Choroid plexus epithelial cell (primary cell): ENCODE measurements at places on chromosomes 11 and 22.
A peak's percentile ranks its signal among the peaks of the same experiment; 100 is the strongest.

DNA sequence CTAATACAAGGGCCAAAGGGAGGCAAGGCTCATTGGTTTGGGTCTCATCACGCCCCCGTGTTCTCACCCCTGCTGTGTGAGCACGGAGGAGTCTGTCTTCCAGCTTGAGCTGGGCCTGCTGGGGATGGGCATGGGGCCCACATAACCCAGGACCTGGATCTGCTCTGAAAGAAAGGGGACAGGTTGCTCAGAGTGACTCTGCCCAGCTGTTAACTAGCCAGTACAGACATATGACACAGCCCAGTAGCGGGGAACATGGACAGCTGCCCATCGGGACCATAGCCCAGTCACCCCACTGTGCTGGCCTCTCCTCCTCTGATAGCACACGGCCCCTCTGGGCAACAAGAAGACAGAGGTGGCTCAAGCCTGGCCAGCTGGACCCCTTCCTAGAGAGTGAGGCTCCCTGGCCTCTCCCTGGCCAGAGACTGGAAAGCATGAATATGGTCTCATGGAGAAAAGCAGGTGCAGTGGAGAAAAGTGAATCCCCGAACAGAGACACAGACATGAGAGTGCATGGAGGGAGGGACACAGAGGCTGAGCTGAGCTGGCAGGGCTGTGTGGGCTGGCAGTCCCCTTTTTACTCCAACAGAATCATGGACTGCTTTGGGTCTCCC is 973.9 kb downstream of the BRD1 start:
- DNase-seq = no peak

GRCh38 chr22:27474711-27475547 is 326.6 kb downstream of the MN1 start:
- DNase-seq = peak; percentile 97

DNA sequence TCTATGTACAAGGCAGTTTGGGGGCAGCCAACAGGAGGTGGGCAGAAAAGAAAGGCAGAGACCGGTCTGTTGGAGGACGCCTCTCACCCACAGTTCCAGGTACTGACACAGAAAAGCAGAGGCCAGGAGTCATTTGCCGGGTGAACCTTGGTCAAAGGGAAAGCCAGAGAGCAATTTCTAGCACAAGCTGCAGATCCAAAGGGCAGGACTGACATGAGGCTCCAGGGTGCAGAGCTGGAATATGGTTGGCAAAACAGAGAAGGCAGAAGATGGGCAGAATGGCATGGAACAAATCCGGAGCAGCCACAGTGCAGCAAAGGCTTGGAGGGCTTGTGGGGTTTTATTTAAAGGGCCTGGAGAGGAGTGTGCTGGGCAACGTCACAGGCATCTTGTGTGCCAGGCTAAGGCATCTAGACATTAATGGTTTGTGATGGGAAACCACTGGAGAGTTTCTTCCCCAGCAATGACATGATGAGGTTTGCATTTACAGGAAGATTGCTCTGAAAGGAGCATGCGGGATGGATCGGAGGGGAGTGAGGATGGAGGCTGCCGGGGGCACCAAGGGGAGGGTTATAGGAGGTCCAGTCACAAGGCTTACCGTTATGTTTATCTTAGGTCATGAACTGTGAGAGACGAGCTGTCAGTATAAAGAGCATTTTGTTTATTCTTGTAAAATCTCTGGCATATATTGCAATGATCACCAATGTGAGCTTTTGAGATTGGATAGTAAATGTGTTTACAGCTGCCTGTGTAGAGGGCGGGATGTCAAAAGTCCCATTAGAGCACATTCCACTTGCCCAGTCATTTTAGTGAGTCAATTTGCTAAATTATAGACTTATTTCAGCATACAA is 5.7 kb upstream of the MMP20 start:
- no peak for DNase-seq

GRCh38 chr11:34750692-34751405 is 130.0 kb downstream of the EHF start:
- DNase-seq = no peak

GRCh38 chr11:45669956-45670355 is 4.5 kb upstream of the CHST1 start:
- DNase-seq = no peak

- DNase-seq = no peak
Measured at GRCh38 chr11:65266210-65266609, 4.4 kb downstream of the POLA2 start.

GRCh38 chr11:79258576-79258975 is 182.3 kb downstream of the TENM4 start:
- DNase-seq = no peak

- DNase-seq = peak; percentile 64
Measured at GRCh38 chr11:47216121-47216798, 1.5 kb downstream of the DDB2 start.

DNA sequence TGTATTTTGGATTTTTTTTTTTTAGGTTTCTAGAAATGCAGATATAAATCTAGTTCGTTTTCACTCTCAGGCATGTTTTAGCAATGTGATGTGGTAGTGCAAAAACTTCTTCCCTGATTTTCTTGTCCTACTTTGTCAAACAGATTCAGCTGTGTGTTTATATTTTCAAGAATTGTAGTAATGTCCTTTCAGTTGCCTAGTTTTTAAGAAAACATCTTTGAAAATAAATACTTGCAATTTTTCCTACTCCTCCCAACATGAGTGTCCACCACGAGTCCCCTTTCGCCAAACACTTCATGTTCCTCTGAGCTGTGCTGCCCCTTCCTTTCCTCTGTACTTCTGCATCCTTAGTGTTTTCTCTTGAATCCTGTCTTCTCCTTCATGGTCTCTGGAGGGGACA is 686.9 kb downstream of the NTM start:
- no peak for DNase-seq

GRCh38 chr11:62649486-62649885 is 3.1 kb upstream of the GANAB start:
- DNase-seq = no peak

GRCh38 chr11:28107191-28107749 is 686 bp downstream of the KIF18A start:
- peak; percentile 46 for DNase-seq
